ENCODE measurements at places on chromosomes 12 and 14.

DNA sequence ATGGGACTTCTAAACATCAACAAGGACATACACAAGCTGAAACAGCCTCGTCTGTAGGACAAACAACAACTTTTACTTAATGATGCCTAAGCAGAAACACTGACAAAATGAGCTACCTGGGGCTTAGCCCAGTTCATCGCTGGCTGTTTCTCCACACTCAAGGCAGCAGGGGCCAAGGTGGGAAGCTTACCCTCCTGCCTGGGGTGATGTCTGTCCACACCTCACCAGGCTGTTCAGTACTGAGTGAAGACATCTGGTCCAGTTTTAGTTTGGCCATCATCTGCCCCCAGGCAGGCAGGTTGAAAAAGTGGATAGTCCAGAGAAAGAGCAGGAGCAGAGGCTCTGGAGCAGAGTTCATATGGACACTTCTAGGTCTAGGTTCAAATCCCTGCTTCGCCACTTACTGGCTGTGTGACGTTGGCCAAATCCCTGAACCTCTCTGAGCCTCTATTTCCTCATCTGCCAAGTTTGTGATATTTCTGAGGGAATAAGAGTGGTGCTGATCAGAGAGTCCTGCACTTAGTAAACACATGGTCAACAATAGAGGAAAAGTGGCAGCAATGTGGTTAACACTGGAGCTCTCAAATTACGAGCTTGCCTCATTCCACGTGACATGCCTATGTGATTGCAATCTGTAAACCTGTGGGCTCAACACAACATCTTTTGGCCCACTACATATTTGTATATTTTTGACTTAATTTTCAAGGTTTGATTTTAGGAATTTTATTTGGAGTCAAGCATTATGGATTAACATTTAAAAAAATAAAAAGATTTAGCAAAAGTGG is 720.1 kb upstream of the TMEM132C start:
- no peak for DNase-seq

DNA sequence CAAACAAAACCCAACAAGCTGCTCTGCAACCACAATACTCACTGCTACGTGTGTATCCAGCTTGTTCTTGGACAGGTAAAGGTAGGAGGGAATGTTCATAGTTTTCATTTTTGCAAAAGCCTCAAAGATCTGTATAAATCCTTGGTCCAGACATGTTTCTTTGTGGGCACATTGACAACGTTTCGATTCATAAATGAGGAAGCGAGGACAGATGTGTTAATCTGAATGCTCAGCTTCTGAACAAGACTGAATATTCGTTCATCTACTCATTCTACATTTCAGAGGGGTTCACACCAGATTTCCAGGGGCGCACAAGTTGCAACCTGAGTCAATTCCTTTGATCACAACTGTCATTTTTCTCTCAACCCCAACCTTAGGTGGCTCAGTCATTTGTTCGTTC is 134.4 kb downstream of the LLPH start:
- no peak for DNase-seq

- DNase-seq = no peak
Observed at GRCh38 chr12:58922849-58923248, 2.5 kb upstream of the LRIG3 start.

- DNase-seq = no peak
Observed at GRCh38 chr14:21612324-21612723, 22.4 kb downstream of the OR10G2 start.

DNA sequence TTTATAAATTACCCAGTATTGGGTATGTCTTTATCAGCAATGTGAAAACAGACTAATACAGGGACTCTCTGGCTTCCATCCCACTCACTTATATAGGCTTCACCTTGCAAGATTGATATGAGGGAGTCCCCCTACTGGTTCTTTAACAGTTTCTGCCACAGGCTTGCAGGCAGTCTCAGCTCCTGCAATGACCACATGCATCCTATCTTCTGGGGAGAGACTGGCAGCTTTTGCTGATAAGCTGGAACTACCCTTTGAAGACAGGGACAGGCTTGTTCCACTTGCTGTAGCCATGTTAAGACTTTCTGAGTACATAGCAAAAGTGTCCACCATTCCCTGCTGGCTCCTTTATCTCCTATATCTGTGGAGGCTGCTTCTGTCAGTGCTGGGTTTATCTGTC is 531.7 kb upstream of the FLRT2 start:
- DNase-seq = no peak

DNA sequence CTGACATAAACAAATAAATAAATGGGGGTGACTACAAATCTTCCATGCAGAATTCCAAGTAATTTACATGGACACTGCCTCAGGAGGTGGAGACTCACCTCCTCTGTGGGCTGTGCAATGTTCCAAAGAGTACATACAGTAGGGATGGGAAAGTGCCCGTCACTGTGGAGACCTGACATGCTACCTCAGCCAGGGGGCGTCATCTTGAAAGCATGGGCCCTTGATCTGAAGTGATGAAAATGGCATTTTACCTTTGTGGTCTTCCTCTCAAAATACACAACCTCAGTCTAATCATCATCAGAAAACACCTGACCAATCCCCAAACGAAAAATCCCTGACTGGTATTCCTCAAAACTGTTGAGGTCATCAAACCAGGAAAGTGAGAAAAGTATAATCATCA is 48.4 kb downstream of the ANAPC7 start:
- no peak for DNase-seq

- no peak for DNase-seq
Observed at GRCh38 chr12:117501076-117501869, 139.8 kb upstream of the NOS1 start.

DNA sequence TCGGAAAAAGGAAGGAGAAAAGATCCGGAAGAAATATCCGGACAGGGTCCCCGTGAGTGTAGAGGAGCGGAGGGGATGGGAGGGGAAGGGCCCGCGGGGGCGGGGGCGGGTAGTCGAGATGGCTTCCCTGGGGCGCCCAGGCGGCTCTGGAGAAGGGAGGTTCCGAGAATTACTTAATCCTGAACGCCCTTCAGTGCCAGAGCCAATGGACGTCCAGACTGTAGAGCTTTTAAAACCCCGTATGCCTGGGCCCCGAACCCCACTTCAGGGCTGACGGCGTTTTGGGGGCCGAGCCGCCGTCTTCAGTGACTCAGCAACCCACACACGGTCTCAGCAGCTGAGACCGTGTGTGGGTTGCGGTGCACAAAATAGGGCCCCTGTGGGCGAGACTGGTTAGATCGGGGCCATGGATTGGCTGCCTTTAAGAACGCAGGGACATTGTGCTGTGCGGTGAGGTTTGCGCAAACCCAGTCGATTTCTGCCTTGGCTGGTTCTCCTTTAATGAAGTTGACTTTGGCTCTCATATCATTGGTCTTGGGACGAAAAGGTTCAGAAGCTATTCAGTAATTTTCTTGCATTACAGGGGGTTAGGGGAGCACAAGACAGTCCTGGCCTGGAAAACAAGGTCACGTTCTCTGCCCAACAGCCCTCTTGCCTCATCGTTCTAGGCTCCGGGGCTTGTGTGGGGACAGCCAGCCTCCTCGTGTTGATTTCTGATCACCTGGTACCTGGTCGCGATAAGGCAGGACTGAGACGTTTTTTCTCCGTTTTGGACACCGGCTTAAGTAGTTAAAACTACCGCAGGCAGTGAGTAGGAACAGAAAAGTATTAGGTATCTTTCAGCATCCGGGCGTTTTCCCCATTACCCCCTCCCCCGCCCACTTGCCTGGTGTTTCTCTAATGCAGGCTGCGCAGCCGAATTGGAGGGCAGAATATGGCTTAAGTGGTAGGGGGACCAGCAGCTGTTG is 775 bp downstream of the GABARAPL1 start:
- peak; percentile 65 for DNase-seq

DNA sequence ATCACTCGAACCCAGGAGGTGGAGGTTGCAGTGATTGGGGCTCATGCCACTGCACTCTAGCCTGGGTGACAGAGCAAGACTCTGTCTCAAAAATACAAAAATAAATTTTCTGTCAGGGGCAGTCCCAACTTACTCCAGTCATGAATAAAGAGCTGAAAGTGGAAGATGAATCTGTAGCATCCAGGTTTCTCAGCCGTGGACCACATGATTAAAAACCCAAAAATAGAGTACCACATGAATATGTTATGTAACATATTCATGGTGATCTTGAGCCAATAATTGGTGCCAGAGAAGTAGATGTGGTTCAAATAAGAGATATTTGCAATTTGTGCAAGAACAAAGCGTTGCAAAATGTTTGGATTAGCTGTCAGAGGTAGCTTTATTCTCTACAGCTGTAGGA is 23.1 kb downstream of the SPIC start:
- no peak for DNase-seq

- no peak for DNase-seq
Observed at GRCh38 chr12:4289231-4289878, 15.8 kb downstream of the CCND2 start.

GRCh38 chr14:76086636-76087035 is 65.1 kb upstream of the GPATCH2L start:
- DNase-seq = no peak

GRCh38 chr14:58484176-58484575 is 56.7 kb downstream of the KIAA0586 start:
- no peak for DNase-seq

DNA sequence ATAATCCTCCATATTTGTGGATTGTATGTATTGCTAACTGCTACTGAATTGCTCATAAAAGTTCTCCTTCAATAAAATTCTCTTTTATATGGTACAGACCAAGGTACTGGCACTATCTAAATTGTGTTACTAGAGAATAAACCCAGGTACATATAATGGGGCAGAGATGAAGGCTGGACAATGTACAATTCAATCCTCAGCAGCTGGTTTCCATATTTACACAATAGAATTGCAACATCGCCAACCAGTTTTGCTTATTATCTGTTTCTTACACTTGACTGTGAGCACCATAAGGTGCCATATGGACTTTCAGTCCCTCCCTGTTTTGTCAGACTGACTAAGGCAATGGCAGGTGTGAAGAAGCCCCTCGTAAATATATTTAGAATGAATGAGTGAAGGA is 18.1 kb downstream of the KITLG start:
- no peak for DNase-seq

DNA sequence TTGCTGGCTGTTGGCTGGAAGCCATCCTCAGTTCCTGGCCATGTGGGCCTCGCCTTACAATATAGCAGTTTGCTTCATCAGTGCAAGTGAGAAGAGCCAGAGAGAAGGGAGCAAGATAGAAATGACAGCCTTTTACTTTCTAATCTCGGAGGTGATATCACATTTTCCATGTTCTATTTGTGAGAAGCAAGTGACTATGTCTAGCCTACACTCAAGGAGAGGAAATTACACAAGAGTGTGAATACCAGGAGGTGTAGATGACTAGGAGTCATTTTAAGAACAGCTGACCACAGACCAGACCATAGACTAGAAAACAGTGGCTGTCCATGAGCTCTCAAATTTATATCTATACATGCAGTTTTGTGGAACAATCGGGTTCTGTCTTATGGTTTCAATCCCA is 163.0 kb upstream of the NRXN3 start:
- no peak for DNase-seq

DNA sequence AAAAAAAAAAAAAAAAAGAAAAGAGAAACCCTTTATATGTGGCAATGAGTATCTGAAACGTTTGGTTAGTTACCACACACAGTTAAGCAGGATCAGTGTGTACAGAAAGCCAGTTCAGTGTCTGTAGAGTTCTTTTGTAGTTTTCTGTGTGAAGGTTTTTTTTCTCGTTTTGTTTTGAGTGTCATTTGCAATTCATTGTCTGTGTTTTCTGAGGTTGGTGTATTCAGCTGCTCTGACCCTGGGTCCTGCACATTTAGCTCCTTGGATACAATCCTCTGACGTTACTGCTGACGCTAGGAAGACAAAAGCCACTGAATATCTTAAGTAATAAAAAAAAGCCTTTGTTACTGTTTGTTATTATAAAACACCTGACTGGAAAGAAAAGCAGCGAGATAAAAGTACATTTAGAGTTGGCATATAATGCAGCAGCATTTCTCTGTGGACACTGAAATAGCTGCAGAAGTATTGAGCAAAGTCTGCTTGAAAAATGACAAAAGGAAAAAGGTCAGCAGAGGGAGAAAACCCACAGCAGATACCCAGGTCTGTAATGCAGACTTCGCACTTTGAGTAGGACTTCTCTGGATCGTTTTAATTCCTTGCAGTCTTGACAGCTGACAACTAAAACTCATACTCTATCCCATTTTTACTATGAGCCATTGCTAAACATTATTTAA is 89.0 kb downstream of the POLR3B start:
- DNase-seq = no peak

GRCh38 chr12:76065917-76066316 is 18.6 kb downstream of the NAP1L1 start:
- DNase-seq = no peak

- no peak for DNase-seq
Observed at GRCh38 chr12:130960058-130960457, 6.4 kb downstream of the ADGRD1 start.

All from stimulated activated CD8-positive, alpha-beta memory T cell treated with anti-CD3 and anti-CD28 coated beads, Interleukin-2, amount 100 ng/mL, for 48 hours (primary cell).